IPS DF 6.9 (cell line): ENCODE measurements at places on chromosomes 2 and 18.

GRCh38 chr2:47336259-47337238 is 66.4 kb upstream of the MSH2 start:
- no peak overlapping the region for H3K27ac ChIP-seq
- H3K4me3 ChIP-seq = no peak overlapping the region
- H3K27me3 ChIP-seq = no peaks in the 10 kb centered on the region
- DNase-seq = no peak

GRCh38 chr2:208827549-208828221 is 421.1 kb downstream of the PTH2R start:
- H3K27ac ChIP-seq = no peak overlapping the region
- H3K4me3 ChIP-seq = no peak overlapping the region
- no peaks in the 10 kb centered on the region for H3K4me1 ChIP-seq
- no peak for DNase-seq
- no peaks in the 10 kb centered on the region for H3K36me3 ChIP-seq
- no peaks in the 10 kb centered on the region for H3K27me3 ChIP-seq

DNA sequence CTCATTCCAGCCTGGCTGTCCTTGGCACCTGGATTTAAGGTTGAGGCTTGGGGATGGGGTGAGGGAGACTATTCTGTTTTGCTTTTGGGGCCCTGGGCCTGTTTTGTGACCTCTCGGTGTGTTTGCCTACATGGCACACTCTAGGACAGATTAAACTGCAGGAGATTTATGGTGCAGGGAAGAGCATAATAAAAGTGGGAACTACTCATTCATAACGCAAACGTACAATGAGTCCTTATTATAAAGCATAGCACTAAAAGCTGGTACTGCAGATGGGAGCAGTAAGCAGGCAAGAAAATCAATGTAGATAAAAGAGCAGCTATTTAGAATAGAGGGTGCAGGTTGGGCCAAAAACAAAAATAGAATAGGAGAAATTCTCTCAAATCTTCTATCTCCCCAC is 238.4 kb downstream of the ACTR3 start:
- H3K27me3 ChIP-seq = no peaks in the 10 kb centered on the region
- no peaks in the 10 kb centered on the region for H3K4me1 ChIP-seq
- no peak for DNase-seq

DNA sequence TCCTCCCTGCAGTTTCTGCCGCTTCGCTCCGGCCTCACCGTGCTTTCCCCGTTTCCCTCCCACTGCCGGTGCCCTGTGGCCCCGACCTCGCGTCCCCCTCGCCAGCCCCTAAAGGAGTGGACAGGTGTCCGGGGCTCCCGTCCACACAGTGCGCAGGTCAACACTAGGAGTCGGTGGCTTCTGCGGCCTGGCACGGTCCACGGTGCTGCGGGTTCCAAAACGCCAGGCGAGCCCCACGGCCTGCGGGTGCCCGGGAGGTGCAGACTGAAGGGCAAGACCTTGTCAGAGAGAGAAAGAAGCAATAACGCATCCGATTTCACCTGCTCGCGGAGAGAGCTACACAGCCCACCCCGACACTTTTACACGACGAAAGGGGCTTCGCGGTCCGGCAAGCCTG is 588.7 kb upstream of the SALL3 start:
- no peak for DNase-seq
- H3K4me3 ChIP-seq = no peak overlapping the region
- no peak overlapping the region for H3K27ac ChIP-seq

DNA sequence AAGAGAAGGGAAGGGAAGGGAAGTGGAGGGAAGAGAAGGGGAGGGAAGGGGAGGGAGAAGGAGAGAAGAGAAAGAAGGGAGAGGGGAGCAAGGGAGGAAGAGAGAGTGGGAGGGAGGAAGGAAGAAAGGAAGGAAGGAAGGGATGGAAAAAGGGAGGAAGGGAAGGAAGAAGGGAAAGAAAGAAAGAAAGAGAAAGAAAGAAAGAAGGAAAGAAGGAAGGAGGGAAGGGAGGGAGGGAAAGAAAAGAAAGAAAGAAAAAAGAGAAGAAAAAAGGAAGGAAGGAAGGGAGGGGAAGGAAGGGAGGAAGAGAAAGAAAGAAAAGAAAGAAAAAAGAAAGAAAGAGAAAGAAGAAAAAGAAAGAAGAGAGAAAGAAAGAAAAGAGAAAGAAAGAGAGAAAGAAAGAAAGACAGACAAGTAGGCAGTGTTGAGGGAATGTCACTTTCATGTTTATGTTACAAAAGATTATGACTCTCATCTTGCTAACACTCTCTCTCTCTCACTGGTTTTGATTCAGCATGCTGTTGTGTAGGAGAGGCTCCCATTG is 58.0 kb upstream of the ZNF804A start:
- H3K27me3 ChIP-seq = no peaks in the 10 kb centered on the region
- no peaks in the 10 kb centered on the region for H3K36me3 ChIP-seq
- no peak overlapping the region for H3K27ac ChIP-seq
- no peak overlapping the region for H3K4me3 ChIP-seq
- DNase-seq = no peak
- H3K4me1 ChIP-seq = no peaks in the 10 kb centered on the region

GRCh38 chr2:30561349-30561748 is 114.3 kb downstream of the LCLAT1 start:
- H3K4me1 ChIP-seq = no peaks in the 10 kb centered on the region
- no peaks in the 10 kb centered on the region for H3K36me3 ChIP-seq
- H3K27ac ChIP-seq = no peak overlapping the region
- no peaks in the 10 kb centered on the region for H3K27me3 ChIP-seq
